Right kidney (tissue), 9 donors: ENCODE measurements at places on chromosomes 13 and 19.
A peak's percentile ranks its signal among the peaks of the same experiment; 100 is the strongest.

DNA sequence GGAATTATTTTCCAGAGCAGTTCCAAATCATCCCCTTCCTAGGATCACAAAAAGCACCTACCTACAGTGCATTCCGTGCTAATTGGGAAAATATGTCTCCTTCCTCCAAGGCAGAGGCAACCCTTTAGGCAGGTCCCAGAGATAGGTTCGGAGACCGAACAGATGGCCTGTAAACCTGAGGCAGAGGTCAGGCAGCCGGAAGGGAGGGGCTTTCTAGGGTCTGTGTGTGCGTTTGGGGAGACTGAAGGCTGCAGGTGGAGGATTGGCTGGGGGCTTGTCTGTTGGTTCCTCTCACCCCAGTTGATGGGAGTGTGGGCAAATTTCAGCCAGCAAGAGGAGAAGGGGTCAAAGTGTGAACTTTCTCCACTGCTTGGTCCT, 7.1 kb downstream of the KCNN4 start:
- no peak for DNase-seq

DNA sequence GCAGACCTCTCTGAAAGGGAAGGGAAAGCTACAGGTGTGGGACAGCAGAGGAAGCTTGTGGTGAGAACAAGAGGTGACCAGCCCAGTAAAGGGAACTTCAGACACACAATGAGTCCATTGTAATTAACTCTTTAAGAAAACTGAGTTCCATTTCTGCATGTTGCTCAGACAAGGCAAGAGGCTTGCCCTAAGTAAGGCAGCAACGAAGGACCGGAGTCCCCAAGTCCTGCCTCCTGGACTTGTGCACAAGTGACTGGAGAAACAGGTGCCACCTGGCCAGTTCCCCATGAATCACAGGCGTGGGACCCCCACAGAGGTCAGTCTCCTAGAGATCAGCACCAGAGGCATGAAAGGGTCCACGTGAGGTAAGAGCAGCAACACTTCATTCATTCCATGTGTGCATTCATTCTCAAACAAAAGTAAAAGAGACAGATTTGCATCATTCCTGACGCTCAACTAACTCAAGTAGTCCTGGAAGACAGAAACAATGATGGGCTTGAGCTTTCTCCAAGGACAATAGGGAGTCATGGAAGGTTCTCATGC, 14.7 kb upstream of the SIGLEC6 start:
- no peak for DNase-seq

DNA sequence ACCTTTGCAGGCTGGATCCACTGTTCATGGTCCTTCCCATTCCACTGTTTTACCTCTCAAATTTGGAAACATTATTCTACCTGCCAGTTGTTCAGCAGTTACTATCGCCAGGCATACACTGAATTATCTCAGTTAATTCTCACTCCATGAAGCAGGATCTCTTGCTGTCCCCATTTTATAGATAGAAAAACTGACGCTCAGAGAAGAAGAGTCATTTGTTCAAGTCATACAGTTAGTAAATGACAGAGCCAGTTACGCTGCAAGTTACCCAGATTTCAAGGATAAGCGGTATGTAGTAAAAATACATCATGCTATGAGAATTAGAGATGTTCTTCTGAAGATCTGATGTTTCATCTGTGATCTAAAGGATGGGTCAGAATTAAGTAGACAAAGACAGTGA, 40.2 kb upstream of the IGSF23 start:
- no peak for DNase-seq

GRCh38 chr13:112893570-112894422, 75.2 kb upstream of the MCF2L start:
- DNase-seq: peak; percentile 80

DNA sequence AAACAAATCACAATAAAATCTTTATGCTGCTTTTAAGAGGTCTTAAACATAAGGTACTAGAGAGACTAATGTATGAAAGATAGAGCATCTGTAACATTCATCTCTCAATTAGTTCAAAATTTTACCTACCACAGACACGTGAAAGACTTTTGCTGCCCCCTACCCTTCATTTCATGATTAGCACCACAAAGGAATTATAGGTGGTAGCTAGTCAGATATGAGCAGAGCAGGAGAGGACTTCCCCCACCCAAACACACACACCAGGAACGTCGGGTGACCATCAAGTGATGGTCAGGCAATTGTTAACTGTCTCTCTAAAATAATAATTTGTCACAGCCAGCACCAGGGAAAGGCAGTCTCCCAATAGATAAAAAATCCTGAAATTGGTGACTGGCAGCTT, 1531.7 kb upstream of the SPRY2 start:
- DNase-seq: peak; percentile 6
